ENCODE measurements at places on chromosomes 4 and X. TPM values are rescaled to one million over a fixed set of nuclear protein-coding genes. Genes with fewer than 3 reads are reported as not detected.

The IL15 gene
- total RNA-seq, result 1.6 TPM

The MAGEB1 gene
- not detected for total RNA-seq

The SPOCK3 gene
- total RNA-seq, result 84.4 TPM

The TMEM271 gene
- 13.1 TPM for total RNA-seq

The AFM gene
- total RNA-seq, result not detected

The DMP1 gene
- not detected for total RNA-seq

The TCEAL6 gene
- 10.1 TPM for total RNA-seq

The PABPC4L gene
- 3.2 TPM for total RNA-seq

The OPRPN gene
- not detected for total RNA-seq

The ZNF827 gene
- total RNA-seq, result 27.5 TPM

The ADH7 gene
- total RNA-seq, result not detected

The FRAS1 gene
- total RNA-seq, result 47.7 TPM

The IL2RG gene
- total RNA-seq, result not detected

The ADGRL3 gene
- total RNA-seq, result 257 TPM

The SLC16A2 gene
- 24.5 TPM for total RNA-seq

Measured in diencephalon (tissue), 1 donor.